ENCODE measurements at places on chromosomes 11 and 22. TPM values are rescaled to one million over a fixed set of nuclear protein-coding genes. Genes with fewer than 3 reads are reported as not detected.

DNA sequence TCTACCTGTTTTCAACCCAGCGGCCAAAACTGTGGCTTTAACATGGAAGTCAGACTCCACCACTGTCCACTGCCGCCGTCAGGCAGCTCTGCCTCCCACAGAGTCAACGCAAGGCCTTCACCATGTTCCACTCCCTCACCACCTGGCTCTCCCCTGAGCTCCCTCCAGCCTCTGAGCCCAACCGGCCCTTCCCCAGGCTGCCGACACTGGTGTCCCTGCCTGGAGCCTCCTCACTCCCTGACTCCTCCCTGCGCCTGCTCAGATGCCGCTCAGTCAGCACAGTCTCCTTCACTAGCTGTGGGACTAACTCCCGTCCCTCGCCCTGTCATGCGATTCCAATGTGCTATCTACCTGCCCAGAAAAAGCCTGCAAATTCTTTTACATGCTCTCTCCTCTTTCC lies 16.3 kb downstream of the SULT4A1 start:
- DNase-seq = no peak

- no peak for DNase-seq
Observed at GRCh38 chr11:85407648-85408047, 219.5 kb downstream of the DLG2 start.

- DNase-seq = peak; percentile 23
Observed at GRCh38 chr22:19143967-19144400, 467 bp downstream of the ESS2 start.

GRCh38 chr22:27896245-27896644 lies 22.8 kb downstream of the PITPNB start:
- no peak for DNase-seq

PIM3 gene
- total RNA-seq = 87.7 TPM

- DNase-seq = no peak
Observed at GRCh38 chr11:41281131-41281742, 178.2 kb downstream of the LRRC4C start.

C11orf98 gene
- total RNA-seq = 116 TPM

- DNase-seq = no peak
Observed at GRCh38 chr22:32043391-32043790, 330 bp downstream of the SLC5A1 start.

- DNase-seq = peak; percentile 73
Observed at GRCh38 chr22:20904008-20904979, 12.9 kb upstream of the CRKL start.

DNA sequence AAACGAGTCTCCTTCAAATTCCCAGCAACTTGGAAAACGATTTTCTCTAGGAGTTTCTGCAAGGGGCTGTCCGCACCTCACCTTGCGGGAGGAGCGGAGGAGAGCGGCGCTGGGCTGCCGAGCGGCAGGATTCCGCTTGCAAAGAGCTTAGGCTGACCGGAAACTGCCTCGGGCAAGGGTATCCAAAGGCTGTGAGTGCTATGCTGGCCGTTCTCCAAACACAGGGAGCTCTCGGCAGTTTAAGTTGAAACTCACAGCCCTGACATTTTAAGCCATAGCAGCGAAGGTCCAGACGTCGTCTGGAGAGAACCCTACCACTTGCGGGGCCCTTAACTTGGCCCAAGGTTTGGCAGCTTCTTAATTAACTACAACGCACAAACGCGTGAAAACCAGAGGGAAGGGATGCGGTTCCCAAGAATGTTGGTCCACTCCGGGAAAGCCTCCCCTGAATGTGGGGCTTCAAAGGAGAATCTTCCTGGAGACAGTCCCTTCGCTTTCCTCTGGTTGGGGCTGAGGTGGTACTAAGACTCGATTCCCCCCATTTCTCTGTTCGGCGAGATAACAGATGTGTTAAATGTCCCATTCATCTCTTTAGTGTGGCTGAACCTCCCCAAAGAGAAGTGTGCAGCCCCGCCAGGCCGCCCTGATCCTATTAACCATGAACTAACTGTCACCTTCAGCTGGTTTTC lies 1.1 kb upstream of the DBX1 start:
- peak; percentile 65 for DNase-seq

MMP7 gene
- total RNA-seq = 5.9 TPM

DNA sequence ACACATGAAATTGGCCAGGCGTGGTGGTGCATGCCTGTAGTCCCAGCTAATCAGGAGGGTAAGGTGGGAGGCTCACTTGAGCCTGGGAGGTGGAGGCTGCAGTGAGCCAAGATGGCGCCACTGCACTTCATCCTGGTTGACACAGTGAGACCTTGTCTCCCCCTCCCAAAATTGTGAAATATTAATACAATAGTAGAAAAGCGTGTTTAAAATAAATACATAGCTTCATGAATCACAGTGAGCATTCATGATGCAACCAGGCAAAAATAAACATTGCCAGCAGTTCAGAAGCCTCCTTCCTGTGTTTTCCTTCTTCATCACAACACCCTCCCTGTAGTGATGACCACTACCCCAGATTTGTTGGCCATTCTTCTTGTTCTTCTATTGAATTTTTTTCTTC lies 4.3 kb upstream of the TEAD1 start:
- no peak for DNase-seq

TUBA8 gene
- not detected for total RNA-seq

DNA sequence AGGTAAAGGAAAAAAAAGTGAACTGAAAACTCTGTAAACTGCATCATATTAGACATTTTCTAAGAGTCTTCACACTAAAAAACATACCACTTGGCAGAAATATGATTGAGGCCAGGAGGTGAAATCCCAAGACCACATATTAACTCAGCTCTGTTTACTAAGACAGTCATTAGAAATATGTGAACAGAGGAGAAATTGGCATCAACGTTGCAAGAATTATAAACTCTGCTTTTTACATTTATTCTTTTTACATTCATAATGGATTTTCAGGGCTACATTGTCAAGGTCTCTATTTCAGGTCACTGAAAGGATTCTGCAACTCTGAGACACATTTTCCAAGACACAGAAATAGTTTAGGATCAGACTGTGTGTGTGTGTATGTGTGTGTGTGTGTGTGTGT lies 1364.0 kb downstream of the LRRC4C start:
- DNase-seq = no peak

SLC35F2 gene
- 74.7 TPM for total RNA-seq

- DNase-seq = no peak
Observed at GRCh38 chr22:23749841-23750301, 1.0 kb downstream of the ZNF70 start.

GRCh38 chr11:66543263-66544107 lies 2.4 kb downstream of the ZDHHC24 start:
- DNase-seq = no peak

GRCh38 chr22:46959369-46959768 lies 196.9 kb downstream of the TBC1D22A start:
- DNase-seq = no peak

- no peak for DNase-seq
Observed at GRCh38 chr22:20089226-20089976, 9.4 kb downstream of the DGCR8 start.

DNA sequence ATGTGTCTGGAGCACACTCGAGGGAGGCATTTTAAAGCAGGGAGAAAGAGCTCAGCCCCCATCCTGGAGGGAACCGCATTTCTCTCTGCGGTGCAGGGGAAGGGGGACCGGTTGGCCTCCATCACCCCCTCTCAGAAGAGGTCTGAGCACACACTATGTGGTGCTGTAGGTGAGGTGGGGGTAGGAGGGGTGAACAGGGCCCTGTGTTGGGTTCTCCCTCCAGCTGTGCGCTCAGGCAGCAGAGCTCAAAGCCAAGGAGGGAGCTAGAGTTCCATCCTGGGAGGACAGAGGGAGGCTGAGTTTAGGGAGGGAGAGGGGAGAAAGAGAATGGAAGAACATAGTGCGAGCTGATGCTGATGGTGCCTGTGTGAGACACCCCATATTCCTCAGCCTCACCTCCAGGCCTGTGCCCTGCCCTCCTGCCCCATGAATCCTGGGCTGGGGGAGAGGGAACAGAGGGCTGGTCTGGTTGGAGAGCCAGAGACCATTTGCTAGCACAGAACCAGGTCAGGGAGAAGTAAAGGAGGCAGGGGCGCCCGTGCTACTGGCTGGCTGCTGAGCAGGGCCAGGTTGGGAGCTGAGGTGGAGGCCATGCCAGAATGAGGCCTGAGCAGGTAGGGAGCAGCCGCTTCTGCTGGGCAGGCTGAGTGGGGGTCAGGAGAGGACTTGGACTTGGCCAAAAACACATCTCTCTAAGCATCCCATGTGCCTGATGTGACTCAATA lies 43.7 kb downstream of the ALX4 start:
- no peak for DNase-seq

DNA sequence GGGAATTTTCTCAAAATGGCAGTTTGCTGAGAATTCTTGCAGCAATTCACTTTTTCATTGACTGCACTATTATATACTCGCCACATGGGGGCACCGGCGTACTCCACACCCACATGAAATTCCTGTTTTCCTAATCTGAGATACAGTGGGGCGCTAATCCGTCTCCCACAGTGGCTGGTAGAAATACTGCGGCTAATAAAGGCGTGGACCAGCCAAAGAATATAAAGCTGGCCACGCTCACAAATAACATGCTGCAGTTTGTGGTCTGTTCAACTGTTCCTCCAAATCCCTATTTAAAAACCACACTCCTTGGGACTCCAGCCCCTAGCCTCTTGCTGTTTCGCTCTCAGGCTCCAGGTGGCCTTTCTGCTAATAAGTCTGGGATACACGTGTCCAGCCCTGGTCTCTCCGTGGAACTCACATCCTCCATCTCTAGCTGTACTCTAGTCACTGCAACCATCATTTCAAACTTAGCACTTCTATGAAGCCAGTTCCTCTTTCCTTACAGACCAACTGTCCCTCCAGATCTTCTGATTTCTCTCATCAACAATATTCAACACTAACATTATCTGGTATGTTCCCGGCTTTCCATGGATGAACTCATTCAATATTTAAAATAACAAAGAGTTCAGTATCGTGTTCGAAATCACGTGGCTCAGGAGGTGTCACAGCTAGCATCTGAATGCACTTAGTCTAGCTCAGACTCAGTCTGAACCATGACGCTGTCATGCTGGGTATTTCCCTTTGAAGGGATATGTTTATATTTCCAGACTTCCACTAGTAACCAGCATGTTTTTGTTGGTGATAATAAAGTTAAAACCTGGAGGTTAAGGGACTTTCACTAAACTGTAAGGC lies 22.0 kb downstream of the TBRG1 start:
- DNase-seq = peak; percentile 74

GRCh38 chr11:28003615-28004014 lies 104.3 kb downstream of the KIF18A start:
- no peak for DNase-seq

ADAMTS15 gene
- 9.0 TPM for total RNA-seq

DNA sequence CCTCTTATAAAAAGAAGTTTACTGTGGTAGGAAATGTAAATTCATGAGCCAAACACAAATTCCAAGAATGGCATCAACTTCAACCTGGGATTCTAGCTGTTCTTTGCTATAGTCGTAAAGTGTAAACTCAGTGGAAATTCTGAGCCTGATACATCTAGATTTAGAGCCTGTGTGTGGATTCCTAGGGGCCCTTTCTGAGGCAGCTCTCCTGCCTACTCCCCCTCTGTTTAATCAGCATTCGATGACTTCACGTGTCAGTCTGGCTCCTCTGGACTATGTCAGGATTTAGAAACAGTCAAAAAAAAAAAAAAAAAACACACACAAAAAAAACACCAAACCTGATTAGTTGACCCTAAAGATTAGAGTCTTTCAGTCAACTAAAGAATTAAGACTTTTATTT lies 93.1 kb upstream of the SC5D start:
- DNase-seq = no peak

GRCh38 chr11:74826901-74827300 lies 78.3 kb downstream of the RNF169 start:
- DNase-seq = no peak

DNA sequence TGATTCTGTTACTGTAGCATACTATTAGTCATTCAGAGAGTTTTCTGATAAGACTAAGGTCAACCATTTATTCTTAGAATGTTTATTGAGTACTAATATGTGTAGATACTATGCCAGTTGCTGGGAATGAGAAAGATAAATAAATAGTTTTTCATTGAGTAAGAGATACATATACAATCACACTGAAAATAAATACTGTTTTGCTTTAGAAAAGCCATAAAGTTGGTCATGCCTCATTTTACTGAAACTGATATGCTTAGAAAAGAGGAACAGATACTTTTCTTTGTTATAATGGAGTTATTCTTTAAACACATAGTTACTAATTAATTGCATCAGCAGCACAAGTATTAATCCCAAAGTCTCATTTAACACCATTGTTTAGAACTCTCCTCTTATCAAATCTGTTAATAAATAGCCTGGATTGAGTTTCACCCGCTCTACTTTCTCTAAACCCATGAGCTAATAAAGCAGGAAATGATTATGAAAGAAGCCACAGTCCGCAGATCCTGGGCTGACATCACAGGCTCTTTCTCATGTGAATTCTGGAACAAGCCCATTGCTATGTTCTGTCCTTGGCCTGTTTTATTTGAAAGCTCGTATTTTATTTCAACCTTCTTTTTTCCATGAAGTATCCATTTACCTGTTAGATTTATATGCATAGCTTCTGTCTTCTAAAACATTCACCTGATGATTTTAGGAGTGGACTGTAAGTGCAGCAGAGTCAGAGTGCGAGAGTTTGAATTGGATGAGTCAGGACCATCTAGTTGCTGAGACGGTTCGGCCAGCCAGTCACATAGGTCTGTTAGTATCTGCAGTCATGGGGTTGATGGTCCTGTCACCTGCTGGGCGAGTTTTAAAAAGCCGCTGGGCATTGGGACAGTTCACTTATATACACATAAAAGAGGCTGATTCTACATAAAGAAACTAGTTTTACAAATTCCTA lies 35.5 kb downstream of the PIWIL4 start:
- DNase-seq = peak; percentile 24

- peak; percentile 19 for DNase-seq
Observed at GRCh38 chr22:45164270-45165088, 754 bp downstream of the NUP50 start.

DNA sequence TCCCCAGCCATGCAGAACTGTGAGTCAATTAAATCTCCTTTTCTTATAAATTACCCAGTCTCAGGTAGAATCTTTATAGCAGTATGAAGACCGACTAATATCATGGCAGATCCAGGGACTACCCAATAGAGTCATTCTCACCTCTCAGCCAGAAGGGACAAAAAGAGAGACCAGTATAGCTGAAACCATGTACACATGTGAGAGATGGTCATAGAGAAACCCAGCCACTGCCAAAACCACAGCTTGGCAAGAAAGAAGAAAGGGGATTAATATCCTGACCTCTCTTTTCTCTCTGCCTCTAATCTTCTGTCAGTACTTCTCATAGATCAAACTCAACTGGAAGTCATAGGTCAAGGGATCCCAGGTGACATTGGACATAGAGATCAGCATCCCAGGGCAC lies 109.8 kb downstream of the CCDC34 start:
- no peak for DNase-seq

ADORA2A gene
- 2.7 TPM for total RNA-seq

- DNase-seq = no peak
Observed at GRCh38 chr11:40292721-40293508, 1166.5 kb downstream of the LRRC4C start.

DNA sequence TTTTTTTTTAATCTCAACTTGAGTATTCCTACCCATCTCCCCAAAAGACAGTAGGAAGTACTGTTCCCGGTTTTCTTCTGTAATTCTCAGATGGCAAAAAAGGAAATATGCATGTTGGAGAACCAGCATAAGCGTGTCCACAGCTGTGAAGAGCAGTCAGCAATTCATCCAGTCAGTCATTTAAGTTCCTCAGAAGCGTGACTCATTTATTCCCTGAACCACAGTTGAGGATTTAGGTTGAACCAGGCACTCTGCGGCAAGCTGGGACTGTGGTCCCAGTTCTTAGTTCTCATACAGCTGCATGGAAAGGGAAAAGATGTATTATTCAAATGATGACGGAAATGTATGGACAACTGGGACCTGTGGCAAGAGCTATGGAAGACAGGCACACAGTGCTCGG lies 61.0 kb upstream of the MYO18B start:
- no peak for DNase-seq

Measured in Daoy (cell line).